ENCODE measurements at places on chromosomes 4 and X. TPM values are rescaled to one million over a fixed set of nuclear protein-coding genes. Genes with fewer than 3 reads are reported as not detected.

DNA sequence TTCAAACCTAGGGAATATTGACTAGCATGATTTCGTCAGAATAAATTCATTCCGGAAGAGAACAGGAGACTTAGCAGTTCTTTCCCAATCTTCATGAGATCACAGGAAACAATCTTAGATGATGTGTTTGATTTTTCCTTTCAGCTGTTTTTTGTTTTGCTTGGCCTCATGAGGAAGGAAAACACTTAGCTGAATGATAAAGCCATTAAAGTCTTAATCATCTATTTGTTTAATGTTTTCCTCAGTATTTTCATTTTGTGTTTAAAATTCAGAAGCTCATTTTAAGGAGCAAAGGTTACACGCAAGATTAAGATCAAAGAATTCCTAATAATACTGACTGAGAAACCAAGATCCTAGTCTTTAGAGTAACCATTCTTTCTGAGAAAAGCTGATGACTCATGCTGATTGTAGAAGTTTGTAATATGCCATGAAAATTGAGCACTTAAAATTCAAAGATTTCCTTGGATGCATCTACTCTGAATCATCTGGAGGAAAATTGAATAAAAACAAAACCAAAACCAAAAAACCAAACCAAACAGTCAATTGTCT, 15.4 kb upstream of the TBC1D19 start:
- no peak for DNase-seq

DNA sequence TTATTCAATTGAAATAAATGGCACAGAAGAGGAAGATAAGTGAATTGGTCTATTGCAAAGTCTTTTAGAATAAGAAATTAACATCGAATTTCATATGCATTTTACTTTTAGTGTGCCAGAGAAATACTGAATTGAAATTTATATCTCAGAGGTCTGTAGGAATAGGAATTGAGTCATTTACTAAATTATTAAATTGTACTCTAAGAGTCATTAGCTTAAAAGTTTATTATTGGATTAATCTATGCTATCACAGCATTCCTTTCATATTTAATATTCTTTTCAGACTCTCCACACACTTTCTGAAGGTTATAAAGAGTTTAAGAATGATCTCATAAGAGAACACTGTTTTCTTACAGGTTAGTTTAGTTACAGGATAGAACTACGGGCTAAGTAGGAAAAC, 2711.5 kb downstream of the ARAP2 start:
- no peak for DNase-seq

- DNase-seq, result no peak
Observed at GRCh38 chr4:123649250-123649644, 252.7 kb downstream of the SPRY1 start.

GRCh38 chr4:25827373-25827772, 35.4 kb downstream of the SEL1L3 start:
- no peak for DNase-seq

The TMEM271 gene
- not detected for total RNA-seq

The ARX gene
- total RNA-seq, result 0.33 TPM

- DNase-seq, result no peak
Observed at GRCh38 chrX:53286171-53286570, 4.8 kb upstream of the IQSEC2 start.

GRCh38 chr4:6925357-6925836, 15.8 kb downstream of the TBC1D14 start:
- DNase-seq, result no peak

DNA sequence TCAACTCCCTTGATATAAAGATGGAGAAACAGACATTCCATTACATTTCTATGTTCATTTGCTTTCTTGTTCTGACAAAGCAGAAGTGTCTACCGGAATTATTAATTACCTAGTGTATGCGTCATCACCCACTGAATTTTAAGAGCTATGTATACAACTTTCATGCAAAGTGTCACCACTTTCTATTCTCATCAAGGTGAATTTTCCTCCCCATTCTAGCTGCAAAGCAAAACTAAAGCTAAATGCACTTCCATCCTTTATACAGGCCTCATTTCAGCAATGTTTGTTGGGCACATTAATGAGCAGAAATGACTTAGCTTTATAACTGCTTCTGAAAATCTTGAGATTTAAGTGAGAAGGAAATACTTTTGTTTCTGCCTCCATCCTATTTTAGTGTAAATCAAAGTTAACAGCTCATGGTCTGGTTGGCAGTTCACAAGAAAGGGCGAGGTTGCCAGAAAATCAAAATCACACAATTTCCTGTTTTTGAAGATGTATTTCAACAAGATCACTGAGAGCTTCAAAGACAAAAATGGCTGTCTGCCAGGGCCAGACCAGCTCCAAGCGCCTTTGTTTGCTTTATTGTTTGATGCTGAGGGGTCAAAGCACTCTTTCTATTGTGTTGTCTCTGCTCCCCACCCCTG, 7.2 kb upstream of the FAM9C start:
- DNase-seq, result no peak

The SRPK3 gene
- 0.33 TPM for total RNA-seq

The SSX2B gene
- total RNA-seq, result not detected

The LDB2 gene
- total RNA-seq, result 68.8 TPM

The SOX3 gene
- not detected for total RNA-seq

GRCh38 chrX:63330681-63331080, 20.5 kb downstream of the SPIN4 start:
- no peak for DNase-seq

All from breast epithelium (tissue), 4 donors.